Peyer's patch (tissue), 4 donors: ENCODE measurements at places on chromosomes 3 and 15. TPM values are rescaled to one million over a fixed set of nuclear protein-coding genes. Genes with fewer than 3 reads are reported as not detected.

SUCNR1 gene
- total RNA-seq: not detected

HGD gene
- total RNA-seq: 14.9 TPM

CADM2 gene
- 1.8 TPM for total RNA-seq

SLC51B gene
- total RNA-seq: 374 TPM

MME gene
- 19.0 TPM for total RNA-seq

RBMS3 gene
- total RNA-seq: 77.6 TPM

OR5K2 gene
- total RNA-seq: not detected

C2CD4A gene
- total RNA-seq: not detected

SAMMSON gene
- total RNA-seq: not detected

FBXW12 gene
- total RNA-seq: not detected

PLCL2 gene
- total RNA-seq: 24.4 TPM

PPP1R14D gene
- 99.2 TPM for total RNA-seq

DENND6A gene
- total RNA-seq: 15.2 TPM

C3orf38 gene
- 18.2 TPM for total RNA-seq

SSUH2 gene
- total RNA-seq: 38.4 TPM

GRCh38 chr3:70090322-70090913 is 90.9 kb downstream of the SAMMSON start:
- DNase-seq: no peak

GRCh38 chr3:46733026-46733800 is 15.5 kb upstream of the PRSS50 start:
- no peak for DNase-seq

GRCh38 chr15:26841514-26841913 is 25.3 kb upstream of the GABRA5 start:
- no peak for DNase-seq

GRCh38 chr15:77986891-77987764 is 90.4 kb downstream of the TBC1D2B start:
- DNase-seq: peak; percentile 42

DNA sequence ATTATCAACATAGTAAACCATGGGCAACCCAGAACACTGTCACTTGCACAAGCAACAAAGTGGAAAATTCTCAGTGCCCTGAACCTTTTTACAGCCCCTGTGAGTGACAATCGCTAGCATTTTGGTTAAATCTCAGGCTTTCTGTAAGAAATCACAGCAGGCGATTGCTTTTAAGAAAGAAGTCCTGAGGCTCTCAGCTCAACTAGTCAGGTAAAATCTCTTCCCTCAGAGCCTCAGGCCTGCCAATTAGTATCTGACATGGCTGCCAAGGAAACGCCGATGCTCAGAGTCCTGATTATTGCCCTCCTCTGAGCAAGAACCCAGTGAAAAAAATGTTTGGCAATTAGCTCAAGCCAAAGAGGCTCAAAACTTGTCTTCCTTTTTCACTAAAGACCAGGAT is 530.8 kb downstream of the DIPK2A start:
- no peak for DNase-seq

DNA sequence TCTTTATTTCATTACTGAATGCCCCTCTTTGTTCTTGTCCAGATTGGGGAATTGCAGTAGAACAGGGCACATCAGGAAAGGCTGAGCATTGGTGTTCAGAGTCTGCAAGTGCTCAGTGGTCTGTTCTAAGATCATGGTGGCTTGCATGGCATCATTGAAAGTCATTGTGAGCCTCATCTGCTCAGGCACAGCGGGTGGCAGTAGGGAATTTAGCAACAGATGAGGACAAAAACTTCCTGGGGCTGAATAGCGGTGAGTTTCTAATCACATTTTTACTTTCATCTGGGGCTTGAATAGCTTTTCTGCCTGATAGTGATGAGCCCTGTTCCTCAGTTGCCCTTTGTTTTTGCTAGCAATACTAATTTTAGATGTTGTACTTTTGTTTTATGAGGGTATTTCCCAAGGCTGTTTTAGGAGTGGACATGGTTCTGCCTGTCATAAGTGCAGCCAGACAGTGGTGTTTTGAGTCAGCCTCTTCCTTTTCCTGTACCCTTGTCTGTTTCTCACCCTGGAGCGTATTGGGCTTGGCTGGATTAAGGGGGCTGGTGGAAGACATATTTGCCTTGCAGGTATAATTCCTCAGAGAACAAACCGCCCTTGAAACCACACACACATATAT is 127.2 kb upstream of the IL12A start:
- DNase-seq: no peak

DNA sequence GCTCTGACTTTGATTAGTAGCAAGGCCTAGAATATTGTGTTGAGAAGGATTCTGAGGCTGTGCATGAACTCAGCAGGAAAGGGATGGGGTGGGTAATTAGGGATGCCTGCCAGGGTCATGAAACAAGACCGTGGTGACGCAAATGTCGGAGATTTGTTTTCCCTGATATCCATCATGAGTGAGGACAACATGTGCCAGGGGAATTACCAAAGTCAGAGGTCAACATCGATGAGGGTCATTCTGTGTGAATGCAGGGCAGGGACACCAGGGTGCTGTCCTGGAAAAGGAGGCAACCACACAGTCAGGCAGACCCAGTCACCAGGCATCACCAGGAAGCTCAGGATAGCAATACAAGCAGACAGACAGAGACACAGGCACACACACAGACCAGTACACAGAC is 52.2 kb downstream of the SLCO2A1 start:
- DNase-seq: no peak

DNA sequence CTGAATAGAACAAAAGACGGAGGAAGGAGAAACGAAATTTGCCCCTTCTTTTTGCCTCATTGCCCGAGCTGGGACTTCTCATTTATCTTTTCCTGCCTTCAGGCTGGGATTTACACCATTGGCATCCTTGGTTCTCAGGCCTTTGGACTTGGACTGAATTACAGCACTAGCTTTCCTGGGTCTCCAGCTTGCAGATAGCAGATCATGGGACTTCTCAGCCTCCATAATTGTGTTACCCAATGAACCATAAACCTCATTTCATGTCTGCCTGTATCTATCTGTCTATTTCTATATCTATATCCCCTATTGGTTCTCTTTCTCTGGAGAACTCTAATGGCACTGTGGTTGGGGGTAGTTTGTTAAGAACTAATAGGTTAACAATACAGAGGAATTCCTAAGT is 31.5 kb upstream of the CTXND1 start:
- no peak for DNase-seq

- DNase-seq: no peak
These were observed 617.4 kb downstream of the CADM2 start for GRCh38 chr3:85576091-85576690.

DNA sequence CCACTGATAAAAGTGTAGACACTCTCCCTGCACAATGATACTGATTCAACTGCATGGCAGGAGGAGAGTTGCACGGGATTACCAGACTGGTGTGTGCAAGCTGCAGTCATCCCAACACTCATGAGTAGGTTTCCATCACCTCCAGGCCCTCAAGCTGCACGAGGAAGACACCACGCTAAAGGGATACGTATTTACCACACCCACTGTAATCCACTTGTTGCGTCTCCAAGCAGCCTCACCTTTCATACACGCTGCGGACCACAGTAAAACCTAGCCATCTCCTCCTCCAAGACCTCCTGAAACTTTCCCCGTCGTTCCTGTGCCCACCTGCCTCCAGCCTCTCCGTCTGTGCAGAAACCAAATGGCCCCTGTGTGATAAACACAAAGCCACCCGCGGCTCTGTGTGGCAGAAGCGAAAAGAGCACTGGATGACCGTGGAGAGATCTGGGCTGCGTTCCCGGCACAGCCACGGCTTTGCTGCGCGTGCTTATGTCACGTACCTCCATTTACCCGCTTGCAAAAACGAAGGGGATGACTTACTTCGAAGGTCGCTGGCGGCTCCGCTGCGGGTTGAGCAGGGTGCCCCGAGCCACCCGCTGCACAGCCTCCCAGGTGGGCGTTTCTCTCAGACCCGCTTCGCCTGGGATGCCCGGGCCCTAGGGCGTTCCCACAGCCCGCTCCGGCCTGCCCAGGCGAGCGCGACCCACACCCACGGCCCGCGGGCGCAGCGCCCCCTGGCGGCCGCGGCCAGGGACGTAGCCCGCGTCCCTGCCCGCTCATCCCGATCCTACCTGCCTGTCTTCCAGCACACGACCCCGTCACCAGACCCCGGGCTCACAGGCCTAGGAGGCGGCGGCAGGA is 643 bp downstream of the ABCC5 start:
- DNase-seq: peak; percentile 79

GRCh38 chr15:71103102-71103676 is 12.1 kb upstream of the THSD4 start:
- DNase-seq: no peak

- no peak for DNase-seq
These were observed 601.2 kb downstream of the FOXP1 start for GRCh38 chr3:70982284-70982683.

- DNase-seq: no peak
These were observed 289.7 kb upstream of the DNAJC19 start for GRCh38 chr3:181279239-181279565.

DNA sequence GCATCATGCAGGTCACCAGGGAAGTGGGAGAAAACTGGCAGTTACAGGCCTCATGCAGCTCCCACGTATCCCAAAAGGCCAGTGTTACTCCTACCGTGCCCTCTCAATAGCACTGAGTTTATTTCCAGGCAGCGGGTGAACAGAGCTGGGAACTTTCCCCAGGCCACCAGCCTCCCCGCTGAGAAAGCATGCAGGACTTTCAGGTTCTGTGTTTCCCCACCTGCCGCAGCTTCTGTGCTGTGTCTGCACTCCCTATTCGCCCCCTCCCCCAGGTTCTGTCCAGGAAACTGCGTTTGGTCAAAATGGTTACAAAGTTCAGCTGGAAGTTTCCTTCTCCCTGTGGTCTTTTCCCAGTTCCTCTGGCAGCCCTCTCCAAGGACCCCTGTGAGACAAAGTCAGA is 21.4 kb downstream of the NEK11 start:
- no peak for DNase-seq

DNA sequence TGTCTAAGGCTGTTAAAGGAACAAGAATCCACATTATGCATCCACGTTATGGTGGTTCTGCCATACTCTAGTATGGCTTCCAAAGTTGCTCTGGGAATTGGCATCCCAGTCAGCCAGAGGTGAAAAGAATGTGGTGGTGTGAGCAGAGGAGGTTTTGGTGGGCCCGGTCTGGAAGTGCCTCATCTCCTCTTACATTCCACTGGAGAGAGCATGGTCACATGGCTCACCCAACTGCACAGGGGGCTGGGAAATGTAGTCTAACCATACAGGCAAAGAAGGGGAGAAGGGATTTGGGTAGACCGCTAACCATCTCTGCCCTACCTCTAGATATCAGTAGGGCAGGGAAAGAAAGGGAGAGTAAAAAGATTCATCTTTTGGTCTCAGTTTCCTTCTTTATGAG is 3.2 kb upstream of the HEG1 start:
- no peak for DNase-seq

DNA sequence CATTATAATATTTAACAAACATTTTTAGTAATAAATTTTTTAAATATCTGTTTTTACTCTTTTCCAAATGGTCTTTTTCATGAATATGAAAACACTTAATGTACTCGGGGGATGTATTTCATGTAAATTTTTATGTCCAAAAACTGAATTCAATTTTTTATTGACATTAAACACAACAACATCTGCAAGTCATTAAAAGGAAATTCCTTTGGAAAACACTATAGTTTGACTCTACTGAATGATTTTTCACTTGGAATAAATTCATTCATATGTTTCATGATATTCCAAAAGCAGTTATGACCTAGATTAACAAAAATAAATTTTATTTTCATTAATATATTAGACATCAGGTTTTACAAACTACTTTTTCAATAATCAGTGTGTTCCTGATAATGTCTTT is 239.8 kb upstream of the AGTR1 start:
- DNase-seq: no peak

DNA sequence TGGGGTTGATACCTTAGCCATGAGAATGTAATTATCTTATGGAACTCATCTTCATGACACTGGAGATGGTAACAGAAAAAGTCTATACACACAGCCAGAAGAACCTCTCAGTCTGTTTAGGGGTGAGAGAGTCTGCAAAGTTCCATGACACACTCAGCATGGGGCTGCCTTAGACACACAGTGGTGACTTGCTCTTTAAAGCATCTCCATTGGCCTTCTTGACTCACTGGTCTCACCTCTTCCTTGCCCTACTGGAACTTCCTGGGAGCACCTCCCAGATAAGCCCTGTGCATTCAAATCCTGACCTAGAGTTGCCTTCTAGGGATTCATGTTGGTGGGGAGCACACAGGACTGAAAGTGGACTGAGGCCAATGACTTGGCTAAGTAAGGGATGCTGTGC is 9.3 kb downstream of the MAGI1 start:
- DNase-seq: peak; percentile 55

GRCh38 chr3:23455775-23456174 is 252.6 kb downstream of the UBE2E2 start:
- DNase-seq: no peak

- DNase-seq: no peak
These were observed 178.7 kb upstream of the ANKRD28 start for GRCh38 chr3:15976524-15976923.

GRCh38 chr3:114551770-114552526 is 258.1 kb downstream of the TIGIT start:
- no peak for DNase-seq

DNA sequence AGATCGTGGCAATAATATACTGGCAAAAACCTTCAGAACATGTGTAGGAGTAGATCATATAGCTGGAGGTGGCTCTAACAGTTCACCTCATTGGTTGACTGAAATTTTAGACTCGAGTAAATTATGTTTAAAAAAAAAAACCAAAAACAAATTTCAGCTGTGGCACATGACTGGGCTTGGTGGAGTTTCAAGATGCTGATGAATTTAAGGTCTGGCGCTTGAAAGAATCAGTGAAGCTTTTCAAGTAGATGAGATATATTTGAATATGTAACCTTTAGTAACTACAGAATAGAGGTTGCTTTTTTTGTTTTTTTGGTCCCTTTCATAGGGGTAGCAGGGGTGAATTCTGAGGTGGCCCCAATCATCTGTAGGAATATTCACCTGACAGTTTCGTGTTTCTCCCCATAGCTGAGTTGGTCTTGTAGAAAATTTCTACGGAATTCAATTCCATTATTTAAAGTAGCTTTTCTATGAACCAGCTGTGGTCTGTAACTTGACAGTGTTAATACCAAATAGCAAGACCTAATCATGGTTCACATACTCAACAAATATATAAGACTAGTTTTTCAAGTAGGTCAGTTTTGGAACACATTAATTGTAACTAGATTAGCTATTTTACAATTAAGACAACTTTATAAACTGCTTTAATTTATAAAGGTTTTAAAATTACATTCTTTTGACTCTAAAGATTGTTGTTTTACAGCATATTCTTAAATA is 65.6 kb downstream of the MAP4 start:
- DNase-seq: no peak

DNA sequence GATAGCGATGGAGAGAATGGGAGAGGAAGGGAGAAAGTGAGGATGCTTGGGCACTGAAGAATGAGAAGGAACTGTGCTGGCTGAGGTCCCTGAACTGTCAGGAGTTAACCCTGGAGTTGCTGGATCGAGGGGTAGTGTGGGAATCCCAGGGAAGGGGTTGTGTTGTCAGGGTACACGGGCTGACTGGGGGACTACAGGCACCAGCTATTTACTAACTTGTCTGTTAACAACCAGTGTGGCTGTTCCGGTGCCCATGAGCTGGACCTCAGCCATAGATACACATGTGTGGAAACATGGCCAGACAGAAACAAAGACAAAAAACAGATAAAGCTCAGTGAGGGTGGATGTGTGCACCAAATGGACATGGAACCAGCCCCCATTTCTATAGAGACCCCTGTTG is 55.1 kb downstream of the GASK1A start:
- no peak for DNase-seq

GRCh38 chr15:59292442-59293151 is 80.1 kb downstream of the MYO1E start:
- no peak for DNase-seq

GRCh38 chr15:39429898-39430357 is 151.0 kb upstream of the THBS1 start:
- no peak for DNase-seq
